ENCODE measurements at places on chromosomes 2 and 18.
A peak's percentile ranks its signal among the peaks of the same experiment; 100 is the strongest.

- no peak for DNase-seq
These were observed 67.4 kb downstream of the TFCP2L1 start for GRCh38 chr2:121217627-121218026.

DNA sequence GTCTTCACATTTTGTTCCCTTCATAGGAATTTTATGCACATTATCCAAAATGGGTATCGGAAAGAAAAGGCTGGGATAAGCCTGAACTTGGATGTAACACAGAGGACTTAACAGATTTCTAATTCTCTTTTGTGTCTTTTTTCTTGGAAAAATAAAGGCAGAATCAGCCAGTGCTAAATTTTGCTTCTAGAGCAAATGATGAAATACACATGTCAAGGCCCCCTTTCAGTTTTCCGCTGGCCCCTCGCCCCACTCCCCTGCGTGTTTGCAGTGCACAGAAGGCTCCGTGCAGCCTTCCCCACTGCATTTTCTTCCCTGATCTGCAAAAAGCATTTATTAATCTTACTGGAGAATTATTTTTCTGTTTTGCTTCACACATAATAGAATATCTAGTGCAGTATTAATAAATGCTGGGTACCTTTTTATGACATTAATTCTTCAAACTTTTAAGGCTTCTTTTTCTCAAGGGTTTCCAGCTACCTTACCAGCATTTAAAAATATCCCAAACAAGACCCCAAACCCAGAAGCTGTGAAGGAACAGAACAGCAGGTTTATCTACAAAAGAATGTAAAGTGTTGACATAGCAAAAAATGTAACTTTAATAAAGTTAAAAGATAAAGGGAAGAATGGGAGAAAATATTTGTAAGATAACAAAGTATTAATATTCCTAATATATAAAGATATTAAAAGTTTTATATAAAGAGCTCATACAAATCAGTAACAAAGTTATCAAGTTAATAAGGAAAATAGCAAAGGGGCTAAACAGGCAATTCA lies 81.3 kb upstream of the SPTBN1 start:
- DNase-seq, result no peak

DNA sequence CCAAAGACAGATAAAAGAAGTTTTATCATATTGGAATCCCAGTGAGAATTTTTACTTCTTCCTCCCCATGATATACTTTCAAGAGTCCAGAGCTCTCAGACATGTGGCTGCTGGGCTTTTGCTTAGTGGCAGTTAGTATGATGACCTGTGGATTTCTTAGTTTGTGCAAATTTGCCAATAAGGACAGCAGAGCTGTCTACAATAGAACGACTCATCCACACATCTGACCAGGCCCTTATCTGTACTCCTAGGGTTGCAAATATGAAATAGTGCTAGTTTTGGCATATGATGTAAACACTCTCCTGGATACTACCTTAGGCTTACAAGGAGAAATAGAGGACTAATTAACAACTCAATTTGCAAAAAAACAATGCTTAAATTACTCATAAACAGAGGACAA lies 758.4 kb upstream of the TMEFF2 start:
- DNase-seq, result peak; percentile 6

- DNase-seq, result no peak
These were observed 9.0 kb upstream of the RASGRP3 start for GRCh38 chr2:33467413-33467812.

GRCh38 chr18:66495844-66496243 lies 108.0 kb downstream of the CDH19 start:
- peak; percentile 79 for DNase-seq

DNA sequence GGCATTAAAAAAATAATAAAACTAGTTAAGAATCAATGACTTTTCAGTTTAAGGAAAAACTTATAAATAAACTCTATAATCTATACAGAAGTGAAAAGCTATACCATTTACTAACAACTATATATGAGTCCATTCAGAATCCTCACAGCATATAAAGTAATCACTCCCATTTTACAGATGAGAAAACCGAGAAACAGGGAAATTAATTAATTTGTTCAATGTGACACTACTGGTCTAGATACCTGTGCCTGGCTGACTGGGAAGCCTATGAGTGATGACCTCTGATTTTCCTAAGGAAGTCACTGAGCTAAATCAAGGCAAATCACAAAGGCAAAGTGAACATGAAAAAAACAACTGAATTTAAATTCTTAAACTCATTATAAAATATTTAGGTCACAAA lies 99.5 kb upstream of the RNU4ATAC start:
- no peak for DNase-seq

- no peak for DNase-seq
These were observed 260.3 kb downstream of the AFF3 start for GRCh38 chr2:99881901-99882591.

DNA sequence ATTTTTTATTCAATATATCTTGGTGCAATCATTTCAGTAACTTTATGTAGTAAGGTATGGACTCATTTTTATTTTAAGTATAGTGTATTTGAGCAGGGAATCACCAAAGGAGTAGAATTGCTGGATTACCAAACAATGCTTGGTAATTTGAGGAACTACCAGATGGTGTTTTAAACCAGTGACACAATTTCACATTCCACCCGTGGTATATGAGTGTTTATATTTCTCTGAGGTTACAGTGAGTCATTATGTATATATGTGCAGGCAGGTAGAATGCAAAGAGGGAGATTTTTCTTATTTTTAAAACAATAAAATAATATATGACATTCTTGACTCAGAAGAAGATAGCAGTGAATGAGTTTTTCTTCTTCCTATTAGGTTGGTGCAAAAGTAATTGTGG lies 596.9 kb downstream of the DCC start:
- DNase-seq, result no peak

GRCh38 chr18:8826971-8827370 lies 121.6 kb downstream of the MTCL1 start:
- DNase-seq, result no peak

DNA sequence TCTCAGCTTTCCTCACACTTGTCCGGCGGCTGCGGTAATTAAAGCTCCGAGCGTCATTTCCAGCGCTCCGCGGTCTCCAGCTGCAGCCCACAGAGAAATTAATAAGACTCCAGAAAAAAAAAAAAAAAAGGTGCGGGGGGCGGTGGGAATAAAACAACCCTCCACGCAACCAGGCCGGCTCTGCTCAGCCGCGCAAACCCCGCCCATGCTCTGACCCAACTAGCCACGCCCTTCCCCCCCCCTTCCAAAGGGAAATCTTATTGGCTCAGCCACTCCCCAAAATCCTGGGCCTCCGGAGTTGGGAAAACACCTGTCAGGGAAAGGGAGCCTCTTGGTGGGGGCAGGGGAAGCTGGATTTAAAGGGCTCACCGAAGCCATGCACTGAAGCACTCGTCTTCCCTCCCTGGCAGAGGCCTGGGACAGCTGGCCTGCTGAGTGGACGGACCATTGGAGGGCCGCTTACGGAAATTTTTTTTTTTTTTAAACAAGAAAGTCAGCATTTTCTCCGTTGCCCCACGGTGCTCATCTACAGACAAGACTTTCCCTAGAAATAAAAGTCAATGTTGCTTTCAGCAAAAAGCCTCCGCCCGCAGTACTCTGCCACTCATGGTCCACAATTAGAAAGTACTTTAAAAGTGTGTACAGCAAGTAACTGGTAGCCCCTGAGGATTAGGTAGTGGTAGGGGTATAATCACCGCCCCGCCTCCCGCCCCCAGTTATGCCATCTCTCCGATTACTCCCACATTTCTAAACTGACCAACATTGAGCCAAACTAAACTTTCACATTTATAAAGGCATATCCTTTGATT lies 674 bp upstream of the ERBB4 start:
- DNase-seq, result no peak

GRCh38 chr18:24582771-24583170 lies 122.3 kb downstream of the HRH4 start:
- no peak for DNase-seq

DNA sequence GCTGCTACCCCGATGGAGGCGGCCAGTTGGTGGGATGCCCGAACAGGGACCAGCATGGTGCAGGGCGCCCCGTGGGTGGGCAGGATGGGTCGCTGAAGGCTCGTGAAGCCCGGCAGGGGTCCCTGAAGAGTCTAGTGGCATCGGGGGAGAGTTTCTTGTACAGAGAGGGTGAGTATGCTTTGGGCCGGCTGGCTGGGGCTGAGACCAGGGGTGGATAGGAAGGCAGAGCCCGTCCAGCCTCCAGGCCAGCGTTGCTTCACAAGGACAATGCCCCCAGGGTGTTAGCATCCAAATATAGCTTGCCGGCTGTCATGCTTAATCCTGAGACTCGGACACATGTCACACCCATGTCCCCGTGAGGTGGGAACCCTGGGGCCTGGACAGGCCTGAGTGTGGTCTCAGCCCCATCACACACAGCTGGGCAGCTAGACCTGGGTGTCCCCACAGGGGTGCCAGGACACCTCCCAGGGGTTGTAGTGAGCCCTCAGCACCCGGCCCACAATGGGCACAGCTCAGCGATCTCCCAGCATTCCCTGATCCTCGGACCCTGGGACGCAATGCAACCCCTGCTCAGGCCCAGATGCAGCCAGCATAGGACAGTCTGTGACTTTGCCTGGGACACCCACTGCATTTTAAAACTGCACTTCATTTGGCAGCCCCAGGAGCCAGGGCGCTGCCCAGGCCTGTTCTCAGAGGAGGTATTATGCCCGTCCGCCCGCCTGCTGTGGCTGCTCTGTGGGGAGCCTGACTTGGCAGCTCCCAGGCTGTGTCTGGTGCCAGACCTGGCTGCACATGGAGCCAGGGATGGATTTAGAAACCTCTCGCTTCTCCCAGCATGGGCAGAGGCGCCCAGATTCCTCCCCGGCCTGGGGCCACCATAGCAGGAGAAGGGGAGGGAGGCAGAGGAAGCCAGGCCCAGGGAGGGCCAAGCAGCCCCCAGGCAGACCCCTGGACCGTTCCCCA lies 36.4 kb downstream of the RAMP1 start:
- no peak for DNase-seq

DNA sequence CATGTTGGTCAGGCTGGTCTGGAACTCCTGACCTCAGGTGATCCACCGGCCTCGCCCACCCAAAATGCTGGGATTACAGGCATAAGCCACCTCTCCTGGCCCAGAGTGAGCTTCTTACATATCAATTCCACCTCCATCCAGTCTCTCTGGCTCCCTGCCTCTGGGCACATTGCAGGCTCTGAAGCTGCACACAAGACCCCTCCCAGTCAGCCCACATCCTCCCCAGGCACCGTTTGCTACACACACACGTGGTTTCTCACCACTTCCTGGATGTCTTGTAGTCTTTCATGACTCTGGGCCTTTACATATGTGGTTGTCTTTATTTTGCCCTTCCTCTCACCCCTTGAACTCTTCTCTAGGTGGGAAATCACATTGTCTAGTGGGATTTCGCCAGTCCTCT lies 64.0 kb upstream of the CABLES1 start:
- no peak for DNase-seq

DNA sequence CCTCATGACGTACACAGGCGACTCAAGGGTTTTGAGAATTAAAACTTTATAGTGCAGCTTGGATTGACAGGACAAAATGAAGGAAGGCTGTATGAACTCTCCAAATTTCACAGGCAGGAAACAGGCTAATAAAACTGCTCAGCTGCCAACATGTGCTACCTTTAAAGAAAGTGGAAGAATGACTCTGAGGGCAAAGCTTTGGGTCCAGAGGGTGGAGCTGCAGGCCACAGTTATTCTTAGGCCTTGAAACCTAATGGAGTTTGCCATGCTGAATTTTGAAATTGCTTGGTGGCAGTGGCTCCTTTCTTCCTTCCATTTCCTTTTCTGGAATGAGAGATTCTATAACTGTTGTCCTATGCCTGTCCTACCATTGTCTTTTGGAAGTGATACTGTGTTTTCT lies 34.8 kb downstream of the HAT1 start:
- peak; percentile 18 for DNase-seq

- no peak for DNase-seq
These were observed 135.4 kb downstream of the ABCA12 start for GRCh38 chr2:215003001-215003400.
